ENCODE measurements at places on chromosomes 4 and X.

DNA sequence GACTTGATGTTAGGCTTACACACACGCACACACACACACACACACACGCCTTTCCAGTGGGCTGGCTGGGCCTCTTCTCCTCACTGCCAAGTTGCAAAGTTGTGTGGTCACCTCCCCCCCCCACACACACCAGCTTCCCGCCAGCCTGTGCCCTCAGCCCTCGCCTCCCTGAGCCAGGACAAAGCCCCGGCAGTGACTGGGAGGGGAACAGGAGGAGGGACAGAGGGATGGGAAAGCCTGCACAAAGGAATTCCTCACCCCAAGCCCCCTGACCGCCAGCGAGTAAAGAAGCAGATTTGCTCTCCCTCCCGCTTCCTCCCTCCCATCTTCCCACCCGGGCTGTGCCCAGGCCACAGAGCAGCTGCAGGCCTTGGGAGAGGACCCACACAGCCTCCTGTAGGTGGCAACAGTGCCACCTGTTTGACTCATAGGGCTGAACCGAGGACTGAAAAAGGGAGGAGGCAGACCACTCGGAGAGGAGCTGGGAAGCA, at the start of gene GDPD2:
TSS of gene GDPD2 (plus strand) at position 464 of the 491 bp plus-strand sequence. CDS start 1,671 bp downstream, outside the sequence.
- no peak for DNase-seq

DNA sequence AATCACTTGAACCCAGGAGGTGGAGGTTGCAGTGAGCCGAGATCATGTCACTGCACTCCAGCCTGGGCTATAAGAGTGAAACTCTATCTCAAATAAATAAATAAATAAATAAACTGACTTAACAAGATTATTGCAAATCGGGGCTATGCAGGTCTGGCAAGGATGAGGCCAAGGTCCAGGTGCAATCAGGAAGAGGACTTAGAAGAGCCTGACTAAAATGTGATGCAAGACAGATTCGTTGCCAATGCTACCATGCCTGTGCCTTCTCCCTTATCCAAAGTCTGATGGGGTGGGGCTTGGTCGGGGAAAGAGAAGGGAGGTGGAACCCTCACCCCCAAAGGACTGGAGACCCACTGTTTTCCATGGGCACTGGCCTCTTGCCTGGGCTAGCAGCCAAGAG, 14.7 kb downstream of the ZCCHC13 start:
- no peak for DNase-seq

DNA sequence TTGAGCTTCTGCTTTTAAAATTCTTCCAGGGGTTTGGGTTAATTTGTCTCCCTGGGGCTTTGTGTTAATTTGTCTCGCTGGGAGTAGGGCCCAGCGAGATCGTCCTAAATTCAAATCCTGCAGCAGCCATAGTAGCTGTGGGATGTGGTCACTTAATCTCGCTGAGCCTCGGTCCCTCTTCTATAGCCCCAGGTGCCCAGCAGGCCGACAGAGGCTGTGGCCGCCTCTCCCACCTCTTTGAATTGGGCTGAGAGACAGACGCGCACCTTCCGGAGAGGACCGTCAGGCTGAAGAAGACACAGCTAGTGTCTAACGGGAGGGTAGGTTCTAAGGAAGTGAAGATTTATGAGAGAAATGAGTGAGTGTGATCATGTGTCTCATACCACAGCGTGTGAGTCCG, 15.7 kb upstream of the WFS1 start:
- DNase-seq: no peak

DNA sequence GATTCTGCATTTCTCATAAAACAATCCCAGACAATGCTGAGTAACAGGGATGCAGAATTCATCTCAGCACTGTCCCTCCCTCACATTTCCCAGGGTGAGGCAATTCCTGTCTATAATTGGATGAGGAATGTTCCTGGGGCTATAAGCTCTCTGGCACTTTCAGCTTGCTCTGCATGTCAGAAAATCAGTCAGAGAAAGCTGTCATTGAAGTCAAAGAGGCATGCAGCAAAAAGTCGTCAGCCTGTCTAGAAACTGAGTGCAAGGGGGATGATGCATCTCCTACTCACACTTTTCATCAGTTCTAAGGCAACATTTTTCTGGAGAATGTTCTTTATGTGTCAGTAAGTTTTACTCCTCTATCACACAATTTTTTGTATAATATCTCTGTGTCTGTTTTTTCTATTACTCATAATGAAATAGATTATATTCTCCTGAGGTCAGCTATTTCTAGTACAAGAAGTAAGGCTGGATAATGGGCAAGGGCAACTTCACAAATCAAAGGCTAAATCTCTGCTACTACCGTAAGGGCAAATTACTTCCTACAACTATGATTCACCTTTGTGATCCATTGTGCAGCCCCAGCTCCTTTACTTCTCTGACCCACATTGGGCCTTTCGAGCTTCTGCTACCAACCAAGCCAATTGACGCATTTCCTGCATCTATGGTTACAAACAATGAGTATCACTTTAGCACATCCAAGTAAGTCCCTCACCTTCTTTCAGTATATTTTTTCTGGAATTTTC, 56.0 kb downstream of the TASL start:
- no peak for DNase-seq

DNA sequence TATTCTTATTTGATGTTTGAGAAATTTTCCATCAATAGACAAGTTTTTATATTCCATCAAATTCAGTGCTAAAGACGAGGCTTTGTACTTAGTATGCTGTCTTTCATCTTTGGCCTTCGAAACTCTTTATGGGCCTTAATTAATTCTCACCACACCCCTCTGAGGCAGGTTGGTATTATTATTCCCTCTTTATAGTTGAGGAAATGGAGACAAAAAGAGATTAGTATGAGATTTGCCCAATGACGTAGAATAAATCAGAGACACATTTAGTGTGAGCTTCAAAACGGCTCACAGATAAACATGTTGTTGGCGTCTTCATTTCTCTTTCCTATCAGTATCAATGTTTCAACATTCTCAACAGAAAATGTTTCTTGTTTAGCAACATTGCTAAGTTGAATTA, 35.9 kb upstream of the PTPN13 start:
- no peak for DNase-seq

- no peak for DNase-seq
These were observed 17.6 kb downstream of the DYNLT3 start for GRCh38 chrX:37829721-37830120.

GRCh38 chr4:163562496-163562895, 68.0 kb downstream of the TMA16 start:
- DNase-seq: no peak

GRCh38 chr4:153418121-153418520, 48.0 kb upstream of the TMEM131L start:
- no peak for DNase-seq

DNA sequence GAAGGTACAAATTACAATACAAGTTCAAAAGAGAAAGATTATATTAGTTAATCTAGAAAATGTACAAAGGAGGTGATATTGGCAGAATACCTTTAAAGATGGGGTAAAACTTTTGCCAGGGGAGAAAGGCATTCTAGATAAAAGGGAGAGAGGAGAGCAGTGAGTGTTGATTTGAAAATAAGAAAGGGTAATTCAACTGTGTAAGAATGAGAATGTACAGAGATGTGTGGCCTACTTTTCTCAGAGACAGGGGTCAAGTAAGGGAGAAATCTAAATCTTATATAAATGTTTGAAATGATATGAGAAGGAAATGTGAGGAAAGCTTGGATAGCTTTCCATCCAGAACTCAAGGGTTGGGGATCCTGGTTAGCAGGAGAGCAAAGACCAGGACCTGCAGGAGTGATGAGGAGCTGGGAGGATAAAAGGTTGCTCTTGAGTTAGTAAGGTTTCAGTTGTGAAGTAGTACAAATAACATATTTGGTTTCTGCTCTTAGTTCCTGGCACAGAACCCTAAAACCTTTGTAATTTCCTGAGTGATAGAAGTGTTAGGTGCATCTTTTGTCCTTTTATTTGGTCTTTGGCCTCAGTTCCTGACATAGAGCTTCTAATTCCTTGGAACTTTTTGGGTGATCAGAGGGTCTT, 489.9 kb downstream of the INPP4B start:
- no peak for DNase-seq

GRCh38 chrX:69262036-69262936, 97.0 kb upstream of the PJA1 start:
- no peak for DNase-seq

- peak; percentile 86 for DNase-seq
These were observed 554 bp downstream of the PCDH7 start for GRCh38 chr4:30720661-30721184.

DNA sequence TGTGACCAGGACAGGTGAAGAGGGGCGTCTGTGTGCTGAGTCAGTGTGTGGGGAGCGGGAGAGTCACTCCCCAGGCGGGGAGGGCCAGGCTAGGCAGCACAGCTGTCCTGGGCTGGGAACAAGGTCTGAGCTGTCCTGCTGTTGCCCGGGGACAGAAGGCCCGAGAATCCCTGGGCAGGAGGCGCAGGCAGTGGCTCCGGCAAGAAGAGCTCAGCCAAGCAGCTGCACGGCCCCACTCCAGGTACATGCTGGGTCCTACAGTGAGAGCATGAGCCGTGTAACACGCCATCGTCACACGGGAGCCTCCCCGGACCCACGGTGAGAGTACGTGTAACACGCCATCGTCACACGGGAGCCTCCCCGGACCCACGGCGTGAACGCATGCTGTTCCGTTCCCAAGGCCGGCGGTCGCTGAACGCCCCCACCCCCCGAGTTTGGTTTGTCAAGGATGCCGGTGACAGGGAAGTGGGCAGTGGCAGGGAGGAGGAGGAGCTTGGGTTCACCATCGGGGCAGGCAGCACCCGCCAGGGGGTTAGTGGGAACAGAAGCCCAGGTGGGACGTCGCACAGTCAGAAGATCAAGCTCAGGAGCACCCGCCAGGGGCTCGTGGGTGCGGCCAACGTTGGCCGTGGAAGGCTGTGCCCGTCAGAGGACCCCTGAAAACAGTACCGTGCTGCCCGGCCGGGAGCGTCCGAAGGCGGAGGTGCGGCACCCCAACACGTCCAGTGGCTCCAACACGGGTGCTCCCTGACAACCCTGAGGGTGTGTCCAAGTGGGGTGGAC, 15.6 kb downstream of the PPP2R3B start:
- no peak for DNase-seq

DNA sequence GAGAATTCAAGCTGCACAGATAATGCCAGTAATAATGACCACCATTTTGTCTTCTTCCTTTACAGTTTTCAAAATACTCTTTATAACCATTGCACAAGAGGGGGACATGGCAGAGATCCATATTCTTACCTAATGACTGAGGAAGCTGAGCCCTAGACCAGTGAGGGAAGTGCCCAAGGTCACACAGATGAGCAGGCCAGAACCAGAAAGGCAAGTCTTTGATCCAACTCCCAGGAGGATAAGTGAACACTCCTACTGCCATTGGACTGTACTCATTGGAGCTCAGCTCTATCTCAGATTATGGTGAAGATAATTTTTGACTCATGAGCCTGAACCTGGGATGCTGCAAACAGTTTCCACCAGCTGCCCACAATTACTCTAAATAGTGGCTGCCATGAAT, 28.6 kb downstream of the AMER1 start:
- no peak for DNase-seq

DNA sequence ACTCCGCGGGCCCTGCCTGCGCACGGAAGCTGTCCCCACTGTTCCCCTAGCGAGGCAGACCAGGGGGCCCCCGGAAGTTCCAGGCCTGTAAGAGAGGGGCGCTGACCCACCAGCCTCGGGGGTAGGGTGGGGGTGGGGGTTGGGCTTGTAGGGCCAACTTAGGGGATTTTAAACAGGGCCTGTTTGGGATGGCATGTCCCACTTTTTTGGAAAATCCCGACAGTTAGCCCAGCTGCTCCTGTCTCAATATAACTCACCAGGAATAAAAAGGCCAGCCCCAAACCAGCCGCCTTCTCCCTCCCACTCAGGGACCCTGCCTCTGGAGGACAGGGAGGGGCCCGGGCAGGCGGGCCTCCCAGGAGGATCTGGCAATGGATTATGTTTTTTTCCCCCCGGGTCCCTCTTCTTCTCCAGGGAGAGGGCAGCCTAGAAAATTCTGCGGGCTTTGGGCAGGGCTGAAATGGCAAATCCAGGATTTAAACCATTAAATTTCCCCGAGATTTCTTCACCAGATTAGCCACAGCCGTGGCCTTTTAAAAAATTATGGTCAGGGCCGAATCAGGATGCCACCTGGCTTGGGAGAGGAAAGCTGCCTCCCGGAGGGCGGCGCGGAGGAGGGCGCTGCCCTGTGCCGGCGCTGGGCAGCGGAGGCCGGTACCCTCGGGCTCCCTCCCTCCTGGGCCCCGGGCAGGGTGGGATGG, 957 bp downstream of the PPP2R2C start:
- DNase-seq: peak; percentile 63

GRCh38 chr4:165077034-165077578, 23.4 kb downstream of the TRIM75 start:
- no peak for DNase-seq

- no peak for DNase-seq
These were observed 54.0 kb downstream of the GC start for GRCh38 chr4:71729856-71730255.

DNA sequence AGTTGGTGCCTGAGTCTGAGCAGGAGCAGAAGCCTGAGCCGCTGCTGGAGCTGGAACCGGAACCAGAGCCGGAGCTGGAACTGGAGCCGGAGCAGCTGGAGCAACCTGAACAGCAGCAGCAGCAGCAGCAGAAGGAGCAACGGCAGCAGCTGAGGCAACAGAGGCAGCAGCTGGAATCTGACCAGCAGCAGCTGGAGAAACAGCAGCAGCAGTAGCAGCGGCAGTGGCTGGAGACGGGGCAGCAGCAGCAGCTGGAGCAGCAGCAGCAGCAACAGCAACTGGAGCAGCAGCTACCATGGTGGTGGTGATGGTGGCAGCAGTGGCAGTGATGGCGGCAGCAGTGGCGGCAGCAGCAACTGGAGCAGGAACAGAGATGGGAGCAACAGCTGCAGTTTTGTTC, 61.5 kb downstream of the AMOT start:
- no peak for DNase-seq

GRCh38 chrX:150902434-150903109, 4.1 kb upstream of the CD99L2 start:
- DNase-seq: no peak

DNA sequence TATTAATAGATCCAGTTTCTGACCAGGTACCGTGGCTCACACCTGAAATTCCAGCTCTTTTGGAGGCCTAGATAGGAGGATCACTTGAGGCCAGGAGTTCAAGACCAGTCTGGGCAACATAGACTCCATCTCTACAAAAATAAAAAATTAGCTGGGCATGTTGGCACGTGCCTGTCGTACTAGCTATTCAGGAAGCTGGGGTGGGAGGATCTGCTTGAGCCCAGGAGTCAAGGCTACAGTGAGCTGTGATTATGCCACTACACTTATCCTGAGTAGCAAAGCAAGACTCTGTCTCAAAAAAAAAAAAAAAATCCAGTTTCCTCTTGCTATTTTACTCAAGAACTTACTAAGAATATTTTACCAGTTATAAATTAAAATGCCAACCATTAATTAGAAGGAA, 91.7 kb downstream of the SLC10A6 start:
- DNase-seq: no peak

DNA sequence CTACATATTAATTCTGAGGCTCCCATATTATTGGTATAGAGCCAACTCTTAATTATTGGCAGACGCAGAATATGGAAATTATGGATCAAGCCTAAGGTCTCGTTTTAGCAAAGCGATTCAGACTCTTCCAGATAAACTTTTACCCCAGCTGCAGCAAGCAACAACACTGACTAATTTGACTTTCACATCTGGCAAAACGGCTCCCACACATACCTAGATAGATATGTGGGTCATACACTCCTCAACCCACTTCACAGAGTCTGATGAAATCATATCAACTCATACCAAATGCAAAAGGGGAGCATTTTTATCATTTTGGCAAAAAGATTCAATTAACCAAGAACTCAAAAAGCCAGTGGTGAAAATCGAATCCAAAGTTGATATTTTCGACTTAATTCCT, 36.3 kb upstream of the KDR start:
- DNase-seq: no peak

- DNase-seq: no peak
These were observed 170.3 kb upstream of the KIT start for GRCh38 chr4:54487491-54487890.

GRCh38 chr4:139876337-139876941, 210.8 kb downstream of the MGST2 start:
- DNase-seq: no peak

All from osteocyte (in vitro differentiated cells).